ENCODE measurements at places on chromosomes 4 and X.

DNA sequence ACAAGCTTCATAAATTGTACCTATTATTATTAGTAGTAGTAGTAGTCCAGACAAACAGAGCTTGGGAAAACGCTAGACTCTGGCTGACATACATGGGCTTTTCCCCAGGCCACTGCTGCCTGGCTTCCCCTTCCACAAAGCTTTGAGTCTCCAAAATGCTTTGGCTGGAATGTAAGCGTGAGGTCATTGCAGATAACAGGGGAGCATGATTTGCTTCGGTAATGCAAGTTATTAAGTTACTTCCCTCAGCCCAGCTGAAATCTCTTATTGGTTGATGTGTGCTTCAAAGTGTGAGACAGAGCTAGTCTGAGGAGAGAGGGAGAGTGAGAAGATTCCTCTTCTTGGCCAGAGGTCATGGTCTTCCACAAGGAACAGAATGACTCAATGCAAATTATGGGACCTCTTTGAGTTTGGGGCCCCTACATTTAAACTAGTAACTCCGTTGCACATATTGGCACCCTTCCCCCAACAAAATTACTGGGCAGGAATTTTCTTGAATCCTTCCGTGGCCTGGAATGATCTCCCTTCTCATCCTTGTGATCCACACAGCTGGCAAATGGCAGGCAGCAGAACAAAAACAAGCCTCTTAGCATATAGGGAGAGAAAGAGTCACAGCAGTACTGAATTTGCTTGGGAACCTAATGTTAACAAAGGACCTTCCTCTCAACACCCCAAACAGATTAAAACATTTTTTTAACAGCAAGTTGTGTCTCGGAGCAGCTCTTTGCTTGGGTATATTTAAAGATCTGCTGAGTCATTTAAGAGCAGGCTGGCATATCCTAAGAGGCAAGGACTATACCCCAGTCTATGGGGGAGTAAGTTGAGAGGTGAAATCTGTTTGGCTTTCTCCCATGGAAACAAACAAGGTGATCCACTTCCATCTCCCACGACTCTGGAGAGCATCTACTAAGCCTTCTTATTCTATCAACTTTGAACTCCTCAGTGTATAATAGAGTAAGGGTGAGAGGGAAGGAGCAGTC lies 19.9 kb downstream of the AR start:
- DNase-seq = no peak

GRCh38 chr4:25861951-25862410 lies 807 bp downstream of the SEL1L3 start:
- no peak for DNase-seq

GRCh38 chrX:101348452-101349192 lies at the start of gene TIMM8A:
Gene TIMM8A, minus strand, starts transcription at chrX:101348742. Its CDS starts 78 bp downstream, at chrX:101348664.
- DNase-seq = peak; percentile 95

DNA sequence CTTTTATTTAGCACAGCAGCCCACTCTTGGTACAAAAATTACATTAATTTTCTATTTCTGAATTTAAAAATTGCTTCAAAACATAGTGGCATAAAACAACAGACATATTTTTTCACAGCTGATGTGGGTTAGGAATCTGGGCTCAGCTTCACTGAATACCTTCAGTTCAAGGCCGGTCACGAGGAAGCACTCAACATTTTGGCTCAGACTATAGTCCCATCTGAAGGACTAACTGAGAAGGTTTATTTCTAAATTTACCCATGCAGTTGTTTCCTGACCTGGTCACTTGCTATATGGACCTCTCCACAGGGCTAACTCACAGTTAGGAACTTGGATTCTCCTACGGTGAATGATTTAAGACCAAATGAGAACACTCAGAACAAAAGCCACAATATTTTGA lies 1230.2 kb upstream of the ADGRL3 start:
- DNase-seq = no peak

GRCh38 chrX:53456254-53456653 lies 22.1 kb upstream of the HSD17B10 start:
- DNase-seq = no peak

GRCh38 chr4:41679991-41680390 lies 68.5 kb downstream of the PHOX2B start:
- DNase-seq = no peak

- no peak for DNase-seq
These were observed 36.2 kb upstream of the USP38 start for GRCh38 chr4:143148521-143148920.

GRCh38 chr4:8513931-8514330 lies 66.3 kb upstream of the GPR78 start:
- DNase-seq = no peak

DNA sequence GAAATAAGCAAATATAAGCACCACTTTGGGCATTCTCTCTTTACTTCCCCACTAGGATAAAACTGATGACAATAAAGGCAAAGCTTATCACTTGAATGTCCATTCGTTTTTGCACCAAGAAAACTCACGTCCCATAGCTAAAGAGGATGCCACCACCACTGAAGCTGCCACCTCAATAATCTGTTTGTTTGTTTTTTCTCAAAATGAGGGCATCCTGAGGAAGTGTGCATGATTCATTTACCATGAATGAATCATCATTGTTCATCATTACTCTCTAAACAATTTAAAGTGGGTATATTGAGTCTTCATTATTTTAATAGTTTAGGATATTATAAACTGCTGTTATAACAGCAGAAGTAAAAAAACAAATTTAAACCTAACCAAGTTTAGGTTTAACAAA lies 168.2 kb downstream of the DCTD start:
- DNase-seq = no peak

- DNase-seq = no peak
These were observed 2.4 kb downstream of the MYOZ2 start for GRCh38 chr4:119138046-119138445.

DNA sequence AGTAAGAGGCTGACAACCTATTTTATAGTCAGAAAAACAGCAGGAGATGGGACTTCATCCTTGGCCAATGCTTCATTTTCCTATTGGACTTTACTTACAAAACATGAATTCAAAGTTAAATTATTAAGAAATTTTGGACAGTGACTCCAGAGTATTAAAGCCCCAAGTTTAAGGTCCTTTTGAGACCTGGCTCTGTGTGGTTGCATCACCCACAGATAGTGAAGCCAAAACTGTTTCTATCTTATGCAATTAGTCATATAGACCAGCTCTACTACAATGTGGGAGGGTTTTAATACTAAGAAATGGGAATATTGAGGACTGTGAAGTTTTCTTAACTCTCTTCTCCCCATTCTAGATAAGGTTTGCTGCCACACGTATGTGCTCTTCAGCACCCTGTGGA lies 196.7 kb upstream of the AR start:
- DNase-seq = no peak

All from lower leg skin (tissue), 4 donors.